ENCODE measurements at places on chromosomes 6 and 20. TPM values are rescaled to one million over a fixed set of nuclear protein-coding genes. Genes with fewer than 3 reads are reported as not detected.

The PLG gene
- not detected for total RNA-seq

The COL12A1 gene
- 219 TPM for total RNA-seq

The XKR7 gene
- not detected for total RNA-seq

GRCh38 chr20:57921676-57922075 lies 211.9 kb upstream of the PMEPA1 start:
- DNase-seq, result peak; percentile 25

DNA sequence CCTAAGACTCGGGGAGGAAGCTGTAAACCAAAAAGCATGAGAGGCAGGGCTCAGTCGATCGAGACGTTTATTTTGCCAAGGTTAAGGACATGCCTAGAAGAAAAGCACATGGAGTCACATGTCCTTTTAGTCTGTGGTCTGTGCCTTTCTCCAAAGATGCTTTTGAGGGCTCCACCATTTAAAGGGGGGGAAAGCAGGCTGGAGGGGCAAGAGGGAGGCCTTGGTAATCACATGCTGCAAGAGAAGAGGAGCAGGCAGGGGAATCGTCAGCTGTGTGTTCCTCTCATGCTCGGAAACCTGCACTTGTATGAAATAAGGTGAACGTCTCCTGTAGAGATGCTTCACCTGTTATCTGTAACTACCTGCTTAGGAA lies 9.1 kb upstream of the YTHDF1 start:
- no peak for DNase-seq

DNA sequence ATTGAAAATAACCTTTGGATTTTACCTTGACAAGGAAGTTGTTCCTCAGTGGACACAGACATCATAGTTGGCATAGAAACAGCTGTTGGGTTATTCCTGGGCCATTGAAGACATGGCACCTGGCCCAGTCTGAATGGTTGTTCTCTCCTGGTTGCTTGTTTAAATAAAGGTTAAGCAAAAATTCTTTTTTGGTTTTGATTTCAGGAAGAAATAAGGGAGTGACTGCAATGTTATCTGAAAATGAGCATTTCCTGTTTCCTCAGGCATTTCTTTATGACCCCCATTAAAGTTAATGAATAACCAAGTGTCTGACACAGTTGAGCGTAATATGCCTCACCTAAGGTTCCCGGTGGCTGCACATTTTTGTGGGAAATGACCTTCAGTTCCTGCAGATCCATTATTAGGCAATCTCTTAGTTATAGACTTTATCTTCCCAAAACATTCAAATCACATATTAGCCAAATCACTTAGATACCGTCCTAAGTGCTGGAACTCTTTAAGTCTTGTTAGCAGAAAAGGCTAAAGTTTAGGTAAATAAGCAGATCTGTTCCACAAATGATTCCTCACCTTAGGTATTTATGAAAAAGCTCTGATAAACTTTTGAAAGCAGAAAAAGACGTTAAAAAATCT lies 648.7 kb upstream of the FLRT3 start:
- DNase-seq, result no peak

DNA sequence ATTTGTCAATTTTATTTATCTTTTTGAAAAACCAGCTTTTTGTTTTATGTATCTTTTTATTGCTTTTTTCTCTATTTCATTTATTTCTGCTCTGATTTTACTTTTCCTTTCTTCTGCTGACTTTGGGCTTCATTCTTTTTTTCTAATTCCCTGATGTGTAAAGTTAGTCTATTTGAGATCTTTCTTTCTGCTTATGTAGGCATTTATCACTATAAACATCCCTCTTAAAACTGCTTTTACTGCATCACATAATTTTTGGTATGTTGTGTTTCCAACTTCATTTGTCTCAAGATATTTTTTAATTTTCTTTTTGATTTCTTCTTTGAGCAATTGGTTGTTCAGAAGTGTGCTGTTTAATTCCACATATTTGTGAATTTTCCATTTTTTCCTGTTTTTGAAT lies 174.8 kb downstream of the SLC24A3 start:
- DNase-seq, result no peak

- DNase-seq, result no peak
Measured at GRCh38 chr6:162618448-162619002, 109.0 kb downstream of the PRKN start.

DNA sequence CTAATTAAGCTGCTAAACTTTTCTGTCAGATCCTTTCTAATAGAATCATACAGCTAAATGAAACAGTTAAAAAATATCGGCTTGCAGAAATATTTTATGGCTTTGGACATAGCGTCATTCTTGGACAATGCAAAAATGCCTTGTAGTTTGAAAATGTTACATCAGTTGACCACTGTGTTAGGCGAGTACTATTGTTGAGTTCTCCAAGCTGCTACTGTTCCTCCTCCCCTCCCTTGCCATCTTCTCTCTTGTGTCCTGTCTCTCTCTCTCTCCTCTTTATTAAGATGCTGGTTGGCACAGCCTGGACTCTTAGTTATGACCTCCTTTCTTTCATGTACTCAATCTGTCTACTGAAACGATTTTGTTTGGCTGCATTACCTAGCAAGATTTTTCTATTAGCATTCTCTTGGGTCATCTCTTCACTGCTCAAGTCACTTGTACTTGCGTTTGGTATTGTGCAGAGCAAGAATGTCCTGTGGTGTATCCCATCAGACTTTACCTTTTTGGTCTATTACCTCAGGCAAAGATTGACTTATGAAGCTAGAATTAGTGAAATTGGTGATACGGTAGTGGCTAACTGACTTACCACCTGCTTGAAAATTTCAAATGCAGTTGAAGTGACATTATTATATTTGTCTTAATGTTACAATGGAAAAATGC lies 127.9 kb downstream of the FARS2 start:
- DNase-seq, result no peak

DNA sequence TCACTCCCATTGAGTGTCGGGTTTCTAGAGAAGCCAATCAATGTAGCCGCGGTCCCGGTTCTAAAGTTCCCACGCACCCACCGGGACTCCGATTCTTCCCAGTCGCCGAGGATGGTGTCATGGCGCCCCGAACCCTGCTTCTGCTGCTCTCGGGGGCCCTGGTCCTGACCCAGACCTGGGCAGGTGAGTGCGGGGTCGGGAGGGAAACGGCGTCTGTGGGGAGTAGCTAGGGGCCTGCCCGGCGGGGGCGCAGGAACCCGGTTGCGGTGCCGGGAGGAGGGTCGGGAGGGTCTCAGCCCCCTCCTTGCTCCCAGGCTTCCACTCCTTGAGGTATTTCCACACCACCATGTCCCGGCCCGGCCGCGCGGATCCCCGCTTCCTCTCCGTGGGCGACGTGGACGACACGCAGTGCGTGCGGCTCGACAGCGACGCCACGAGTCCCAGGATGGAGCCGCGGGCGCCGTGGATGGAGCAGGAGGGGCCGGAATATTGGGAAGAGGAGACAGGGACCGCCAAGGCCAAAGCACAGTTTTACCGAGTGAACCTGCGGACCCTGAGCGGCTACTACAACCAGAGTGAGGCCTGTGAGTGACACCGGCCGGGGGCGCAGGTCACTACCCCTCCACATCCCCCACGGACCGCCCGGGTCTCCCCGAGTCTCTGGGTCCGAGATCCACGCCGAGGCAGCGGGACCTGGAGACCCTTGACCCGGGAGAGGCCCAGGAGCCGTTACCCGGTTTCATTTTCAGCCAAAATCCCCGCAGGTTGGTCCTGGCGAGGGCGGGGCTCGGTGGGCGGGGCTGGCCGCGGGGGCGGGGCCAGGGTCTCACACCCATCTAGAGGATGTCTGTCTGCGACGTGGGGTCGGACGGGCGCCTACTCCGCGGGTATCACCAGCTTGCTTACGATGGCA lies 35.2 kb upstream of the HLA-G start:
- DNase-seq, result peak; percentile 90

GRCh38 chr6:11692451-11693376 lies 85.9 kb downstream of the ADTRP start:
- no peak for DNase-seq

DNA sequence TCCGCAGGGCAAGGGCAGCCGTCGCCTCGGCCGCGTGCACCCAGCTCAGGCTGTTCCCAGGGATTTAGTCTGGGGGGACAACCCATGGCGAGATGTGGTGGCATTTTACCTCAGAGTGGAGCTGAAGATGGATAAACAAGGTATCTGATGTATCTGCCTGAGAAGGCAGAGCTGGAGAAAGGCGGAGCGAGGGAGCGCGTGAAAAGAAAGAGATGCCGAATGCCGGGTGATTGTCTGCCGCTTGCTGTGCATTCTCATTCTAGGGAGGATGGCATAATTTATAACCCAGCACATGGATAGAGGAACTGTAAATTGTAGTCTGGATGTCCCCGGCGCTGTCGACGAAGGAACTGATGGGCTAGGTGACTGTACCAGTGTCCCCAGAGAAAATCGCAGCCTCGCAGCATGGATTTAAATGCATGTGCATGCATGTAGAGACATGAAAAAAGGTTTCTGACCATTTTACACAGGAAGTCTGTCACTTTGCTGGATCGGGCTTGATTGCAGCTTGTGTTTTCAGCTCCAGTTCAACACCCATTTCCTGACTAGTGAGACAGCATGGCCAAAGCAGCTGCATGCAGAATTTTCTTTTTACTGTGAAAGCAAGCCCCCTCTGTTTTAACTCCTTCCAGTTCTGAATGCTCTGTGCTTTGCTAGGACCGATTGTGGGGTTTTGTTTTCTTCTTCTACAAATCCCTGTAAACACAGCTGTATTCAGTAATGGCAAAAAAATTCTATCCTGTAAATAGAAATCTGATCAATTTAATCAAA lies 149.7 kb downstream of the PRL start:
- peak; percentile 74 for DNase-seq

- DNase-seq, result no peak
Measured at GRCh38 chr6:42152024-42152423, 9.6 kb upstream of the C6orf132 start.

- peak; percentile 89 for DNase-seq
Measured at GRCh38 chr20:35134472-35134871, 12.7 kb downstream of the EDEM2 start.

DNA sequence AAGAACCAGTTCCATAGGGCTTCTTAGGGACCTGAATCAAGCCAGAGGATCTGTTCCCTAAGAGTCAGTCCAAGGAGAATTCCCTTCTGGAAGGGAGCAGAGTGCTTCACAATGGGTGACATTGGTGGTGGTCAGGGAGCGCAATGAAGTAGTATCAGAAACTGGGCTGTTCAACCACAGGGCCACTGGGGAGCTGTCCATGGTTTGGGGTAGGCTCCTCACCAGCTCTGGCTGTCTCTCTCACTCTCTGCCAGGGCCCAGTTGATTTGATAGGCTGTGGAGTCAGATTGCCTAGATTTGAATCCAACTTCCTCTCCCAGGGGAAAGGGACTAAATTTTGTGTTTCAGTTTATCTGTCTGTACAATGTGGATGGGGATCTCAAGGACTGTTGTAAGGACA lies 36.7 kb upstream of the CHD6 start:
- DNase-seq, result no peak

- no peak for DNase-seq
Measured at GRCh38 chr20:62156592-62157386, 13.2 kb downstream of the SS18L1 start.

GRCh38 chr20:12821249-12821648 lies 187.5 kb upstream of the SPTLC3 start:
- DNase-seq, result no peak
